ENCODE measurements at places on chromosomes 13 and 19.

DNA sequence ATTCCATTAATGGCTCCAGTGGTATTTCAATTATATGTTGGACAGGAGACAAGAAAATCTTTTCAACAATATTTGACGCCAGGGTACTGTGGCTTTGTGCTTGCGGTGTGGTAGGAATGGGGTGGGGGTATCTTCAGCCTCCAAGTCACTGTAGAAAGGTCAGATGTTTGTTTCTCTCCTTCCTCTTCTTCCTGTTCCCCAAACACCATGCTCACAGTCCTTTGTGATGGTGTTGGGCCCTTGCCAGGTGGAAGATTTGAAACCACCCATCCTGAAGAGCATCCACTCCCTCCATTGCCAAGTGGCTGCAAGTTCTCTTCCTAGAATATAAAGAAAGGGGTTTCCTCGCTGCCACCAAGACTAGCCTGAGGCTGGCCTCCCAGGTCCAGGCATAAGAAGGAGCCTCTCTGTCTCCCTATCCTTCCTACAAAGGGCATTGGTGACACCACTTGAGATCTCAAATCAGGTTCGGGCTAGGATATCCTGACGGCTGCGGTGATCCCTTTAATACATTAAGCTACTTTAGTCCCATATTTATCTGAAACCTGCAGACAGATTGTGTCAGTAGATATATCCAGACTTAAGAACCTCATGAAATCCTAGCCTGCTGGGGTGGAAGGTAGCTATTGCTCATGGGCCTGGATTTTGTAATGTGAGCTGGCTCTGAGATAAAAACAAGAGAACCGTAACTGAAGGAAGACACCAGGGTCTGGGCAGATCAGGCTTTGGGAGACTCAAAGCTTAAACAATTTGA, 64.3 kb upstream of the SIAH3 start:
- no peak for DNase-seq

DNA sequence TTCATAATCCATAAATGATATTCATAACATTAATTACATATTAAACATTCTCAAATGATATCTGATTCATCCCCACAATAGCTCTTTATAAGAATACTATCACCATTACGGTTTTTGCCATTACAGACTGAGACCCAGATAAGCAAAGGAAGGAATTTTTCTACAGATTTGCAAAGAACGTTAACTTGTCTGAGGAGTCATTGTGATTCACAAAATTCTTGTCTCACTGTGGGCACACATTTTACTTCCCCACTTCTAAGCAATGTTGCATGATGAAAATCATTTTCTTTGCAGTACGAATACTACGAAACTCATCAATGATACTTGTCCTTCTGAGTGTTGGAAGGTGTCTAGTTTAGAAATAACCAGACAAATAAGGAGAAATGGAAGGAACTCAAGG, 70.1 kb downstream of the NALCN start:
- DNase-seq = no peak

DNA sequence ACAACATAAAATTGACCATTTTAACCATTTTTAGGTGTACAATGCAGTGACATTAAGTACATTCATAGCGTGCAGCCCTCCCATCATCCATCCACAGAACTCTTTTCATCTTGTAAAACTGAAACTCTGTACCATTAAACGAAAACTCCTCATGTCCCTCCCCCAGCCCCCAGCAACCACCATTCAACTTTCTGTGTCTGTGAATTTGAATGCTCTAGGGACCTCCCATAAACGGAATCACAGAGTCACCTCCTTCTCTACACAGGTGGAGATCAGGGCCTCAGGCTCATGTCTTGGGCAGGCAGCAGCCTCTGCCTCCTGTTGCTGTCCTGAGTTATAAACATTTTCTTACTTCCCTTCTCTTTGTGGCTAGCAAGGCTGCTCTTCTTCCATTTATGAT, 7.3 kb upstream of the CCNE1 start:
- DNase-seq = no peak

DNA sequence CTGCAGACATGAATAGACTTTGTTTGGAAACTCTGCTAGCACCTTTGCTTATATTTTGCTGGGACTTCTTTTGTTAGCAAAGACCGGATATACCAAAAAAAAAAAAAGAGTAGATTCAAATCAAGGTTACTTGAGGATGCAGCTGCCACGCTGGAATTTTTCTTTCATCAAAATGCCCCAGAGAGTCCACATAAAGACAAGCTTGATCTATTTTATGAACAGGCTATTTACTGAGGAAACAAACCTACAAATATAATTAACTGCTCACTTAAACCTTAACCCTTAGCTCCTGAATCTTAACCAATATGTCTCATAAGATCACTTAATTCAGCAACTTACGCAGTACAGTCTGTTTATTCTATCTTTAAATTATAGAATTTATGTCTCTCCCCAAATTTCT, 27.1 kb upstream of the DOCK9 start:
- DNase-seq = no peak

DNA sequence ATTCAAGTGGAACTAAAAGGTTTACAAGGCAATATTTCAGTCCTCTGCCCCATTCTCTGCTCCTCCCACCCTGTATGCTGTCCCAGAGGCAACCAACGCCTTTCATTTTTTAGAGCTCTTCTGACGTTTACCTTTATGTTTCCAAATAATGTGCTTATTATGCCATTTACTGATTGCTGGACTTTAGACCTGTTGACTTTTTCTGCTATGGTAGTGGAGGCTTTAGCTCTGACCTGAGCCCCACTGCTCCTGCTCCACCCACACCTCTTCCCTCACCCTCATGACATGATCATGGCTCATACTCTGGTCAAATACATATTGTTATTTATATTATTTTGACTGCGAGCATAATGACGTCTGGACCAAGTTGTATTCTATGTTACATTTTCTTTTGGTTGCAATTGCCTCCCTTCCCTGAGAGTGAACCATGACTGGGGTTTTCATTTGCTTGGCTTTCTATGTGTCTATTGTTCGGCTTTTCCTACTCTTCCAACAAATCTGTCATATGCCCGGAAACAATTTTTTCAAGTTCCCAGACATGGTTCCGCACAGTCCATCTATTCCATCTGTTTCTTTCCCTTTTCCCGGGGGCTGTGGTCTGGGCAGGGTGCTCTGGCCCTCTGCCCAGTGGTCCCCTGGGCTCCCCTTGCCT, 31.4 kb upstream of the GJB6 start:
- DNase-seq = no peak

- DNase-seq = no peak
Measured at GRCh38 chr19:46232029-46232428, 2.5 kb downstream of the IGFL1 start.

DNA sequence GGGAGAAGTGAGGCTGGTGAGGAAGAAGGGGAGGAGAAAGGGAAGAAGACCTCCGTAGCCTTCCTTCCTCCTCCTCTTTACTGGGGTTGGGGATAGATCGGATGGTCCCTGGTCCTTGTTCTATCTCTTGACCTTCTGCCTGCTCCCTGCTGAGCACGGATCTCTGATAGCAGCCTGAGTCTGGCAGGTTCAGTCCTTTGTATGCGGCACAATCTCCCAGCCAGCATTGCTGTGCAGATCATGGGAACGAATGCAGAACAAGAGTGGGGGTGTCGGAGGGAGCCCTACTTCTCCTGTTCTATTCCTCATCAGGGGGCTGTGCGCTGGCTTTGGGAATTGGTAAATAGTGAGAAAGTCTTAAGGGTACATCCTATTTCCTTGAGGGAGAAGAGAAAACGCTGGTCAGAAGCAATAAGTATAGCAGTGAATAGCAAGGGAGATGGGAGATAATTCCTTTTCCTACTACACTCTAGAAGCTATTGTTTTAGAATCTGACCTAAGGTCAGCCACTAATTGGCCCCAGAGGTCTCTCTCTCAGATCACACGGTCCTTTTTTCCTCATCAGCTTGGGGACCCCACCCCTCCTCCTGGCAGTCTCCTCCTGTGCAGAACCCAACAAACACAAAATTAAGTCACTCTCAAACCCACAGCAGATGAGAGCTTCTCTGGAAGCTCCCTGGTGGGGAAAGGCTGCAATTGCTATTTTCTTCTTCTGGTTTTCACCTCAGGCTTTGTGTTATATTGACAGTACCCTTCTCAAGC, 41.0 kb downstream of the KL start:
- no peak for DNase-seq

DNA sequence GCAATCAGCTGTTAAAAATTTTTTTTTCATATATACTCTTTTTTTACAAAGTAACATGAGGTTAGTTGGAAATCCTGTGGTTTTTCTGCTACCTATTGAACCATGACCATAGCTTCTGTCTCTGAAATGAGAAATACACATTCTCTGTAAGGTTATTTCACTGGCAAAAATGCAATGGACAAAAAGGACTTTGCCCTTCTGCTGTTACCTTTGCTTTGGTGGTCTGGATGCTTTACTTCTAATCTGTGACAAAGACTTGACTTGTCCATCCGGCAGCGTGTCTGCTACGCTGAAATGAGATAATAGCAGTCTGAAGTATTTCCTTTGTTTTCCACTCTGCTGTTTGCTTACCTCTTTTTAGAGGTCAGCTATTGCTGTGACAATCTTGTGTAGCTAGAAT, 412.8 kb downstream of the SLITRK6 start:
- no peak for DNase-seq

DNA sequence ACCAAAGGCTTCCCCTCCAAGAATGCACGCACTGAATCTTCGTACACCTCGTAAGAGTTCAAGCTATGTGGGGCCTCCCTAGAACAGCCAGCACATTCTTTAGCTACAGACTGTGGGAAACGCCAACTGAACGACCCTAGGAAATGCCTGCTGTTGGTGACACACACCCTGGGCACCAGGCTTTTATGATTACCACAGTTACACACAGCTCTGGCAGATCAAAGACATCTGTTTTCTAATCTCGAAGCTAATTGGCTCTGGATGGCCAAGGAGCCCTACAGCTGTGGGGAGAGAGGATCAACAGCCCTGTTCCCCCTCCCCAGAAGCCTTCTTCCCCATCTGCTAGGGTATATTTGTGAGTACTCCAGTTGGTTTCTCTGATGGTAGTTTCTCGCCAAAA, 123.0 kb downstream of the COL4A1 start:
- no peak for DNase-seq

DNA sequence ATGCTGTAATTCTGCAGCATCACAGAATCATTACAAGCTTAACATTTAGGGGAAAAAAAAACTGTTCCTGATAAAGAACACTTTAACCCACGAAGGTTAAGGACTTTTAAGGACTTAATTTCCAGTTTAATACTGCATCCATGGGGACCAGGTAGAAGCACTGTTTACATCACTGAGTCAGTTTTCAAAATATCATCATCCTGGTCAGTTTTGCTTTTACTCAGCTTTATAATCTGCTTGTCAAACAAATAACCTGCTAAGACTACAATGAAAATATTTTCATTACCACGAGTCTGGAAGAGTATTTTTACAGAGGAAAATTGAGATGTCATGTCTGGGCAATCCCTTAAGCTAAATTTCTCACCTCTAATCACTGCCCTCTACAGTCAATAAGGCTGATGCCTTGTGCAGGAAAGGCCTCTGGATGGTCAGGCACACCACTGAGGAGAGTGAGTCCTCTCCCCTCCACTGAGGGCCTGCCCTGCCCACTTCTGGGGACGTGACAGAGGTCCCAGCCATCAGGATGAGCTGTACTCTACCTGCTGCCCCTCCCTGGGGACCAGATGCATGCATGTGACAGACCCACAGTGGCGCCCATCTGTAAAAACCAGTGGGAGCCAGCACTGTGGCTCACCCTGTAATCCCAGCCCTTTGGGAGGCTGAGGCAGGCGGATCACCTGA, 31.0 kb downstream of the FOXO1 start:
- DNase-seq = no peak

- DNase-seq = no peak
Measured at GRCh38 chr13:46896341-46897137, at the start of gene HTR2A. HTR2A (minus strand) TSS chr13:46897053; CDS start chr13:46895906, 1,147 bp downstream.

GRCh38 chr19:2239771-2240770, 3.4 kb downstream of the SF3A2 start:
- no peak for DNase-seq

- DNase-seq = no peak
Measured at GRCh38 chr13:27965740-27966640, 3.1 kb downstream of the CDX2 start.

- no peak for DNase-seq
Measured at GRCh38 chr19:40575326-40575725, 1.3 kb upstream of the SHKBP1 start.

DNA sequence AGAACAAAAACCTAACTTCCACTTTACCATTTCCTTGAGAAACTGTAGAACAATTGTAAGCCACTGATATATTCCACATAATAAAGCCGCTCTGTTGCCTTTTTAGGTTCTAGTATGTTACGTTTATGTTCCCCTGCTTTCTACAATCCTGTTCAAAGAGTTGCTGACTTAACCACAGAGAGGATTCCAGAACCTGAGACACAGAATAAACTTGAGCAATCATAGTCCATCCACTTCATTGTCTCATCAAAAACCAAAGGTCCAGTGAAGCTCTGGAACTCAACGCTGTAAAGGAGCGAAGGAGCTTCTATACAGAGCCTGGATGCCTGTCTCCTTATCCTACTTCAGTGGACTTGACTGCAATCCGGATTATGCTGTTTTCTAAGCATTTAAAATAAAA, 4.6 kb downstream of the STARD13 start:
- no peak for DNase-seq

DNA sequence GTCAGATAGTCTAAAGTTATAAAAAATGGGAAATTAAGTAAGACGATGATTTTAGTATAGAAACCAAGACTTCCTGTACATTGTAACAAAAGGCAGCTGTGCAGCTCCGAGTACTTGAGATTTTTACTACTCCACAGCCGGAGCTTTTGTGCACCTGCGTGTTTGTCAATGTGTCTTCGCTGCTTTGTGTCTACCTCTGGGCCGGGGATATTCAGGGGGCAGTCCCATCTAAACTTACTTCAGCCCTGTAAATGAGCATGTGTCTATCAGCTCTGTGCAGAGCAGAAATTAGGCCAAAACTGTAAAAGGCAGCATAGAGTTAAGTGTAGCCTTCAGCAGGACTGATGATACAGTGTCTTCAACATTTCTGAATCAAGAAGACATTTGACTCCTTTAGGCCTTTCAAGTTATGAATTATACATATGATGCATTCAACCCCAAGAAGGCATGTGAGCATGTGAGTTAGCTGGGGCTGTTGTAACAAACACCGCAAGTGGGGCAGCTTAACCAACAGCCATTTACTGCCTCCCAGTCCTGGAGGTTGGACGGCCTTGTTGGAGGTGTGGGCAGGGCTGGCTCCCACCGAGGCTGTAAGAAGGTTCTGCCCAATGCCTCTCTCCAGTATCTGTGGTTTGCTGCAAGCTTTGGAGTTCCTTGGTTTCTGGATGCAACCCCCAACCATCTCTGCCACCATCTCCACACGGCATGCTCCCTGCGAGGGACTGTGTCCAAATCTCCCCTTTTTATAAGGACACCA, 191.0 kb upstream of the IRS2 start:
- DNase-seq = no peak
